ENCODE measurements at places on chromosomes 1 and 21. TPM values are rescaled to one million over a fixed set of nuclear protein-coding genes. Genes with fewer than 3 reads are reported as not detected.

GRCh38 chr1:15584489-15585363 lies at the start of gene AGMAT:
Gene AGMAT (minus strand): TSS chr1:15585051. CDS start chr1:15584967, 84 bp downstream.
- H3K4me3 ChIP-seq, result peak within 1 kb of the TSS; percentile 65
- H3K27ac ChIP-seq, result no peak within 1 kb of the TSS
- peak; percentile 52 for DNase-seq
- no peaks in the 10 kb centered on the region for H3K4me1 ChIP-seq
- H3K36me3 ChIP-seq, result no peaks in the 10 kb centered on the region

- DNase-seq, result no peak
- H3K27ac ChIP-seq, result no peak overlapping the region
- H3K36me3 ChIP-seq, result no peaks in the 10 kb centered on the region
Measured at GRCh38 chr1:90721210-90722194, 4.4 kb upstream of the BARHL2 start.

DNA sequence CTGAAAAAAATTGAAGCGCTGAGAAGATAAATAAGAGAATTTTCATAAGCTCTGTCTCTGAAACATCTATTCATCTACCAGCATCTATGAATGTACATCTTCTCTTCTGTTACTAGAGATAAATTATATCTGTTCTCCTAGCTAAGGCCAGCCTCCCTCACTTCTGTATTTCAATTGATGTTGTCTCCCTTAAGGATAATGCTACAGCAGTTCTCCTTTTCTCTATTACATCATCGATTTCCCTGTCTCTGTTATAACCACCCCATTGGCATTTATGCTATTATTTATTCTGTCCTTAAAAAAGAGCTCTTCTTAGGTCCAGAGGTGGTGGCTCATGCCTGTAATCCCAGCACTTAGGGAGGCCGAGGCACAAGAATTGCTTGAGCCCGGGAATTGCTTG lies 42.9 kb upstream of the TMCO2 start:
- H3K4me3 ChIP-seq, result no peak overlapping the region
- no peak for DNase-seq
- H3K4me1 ChIP-seq, result peaks cover 3% of the 10 kb centered on the region
- H3K27me3 ChIP-seq, result no peaks in the 10 kb centered on the region

DNA sequence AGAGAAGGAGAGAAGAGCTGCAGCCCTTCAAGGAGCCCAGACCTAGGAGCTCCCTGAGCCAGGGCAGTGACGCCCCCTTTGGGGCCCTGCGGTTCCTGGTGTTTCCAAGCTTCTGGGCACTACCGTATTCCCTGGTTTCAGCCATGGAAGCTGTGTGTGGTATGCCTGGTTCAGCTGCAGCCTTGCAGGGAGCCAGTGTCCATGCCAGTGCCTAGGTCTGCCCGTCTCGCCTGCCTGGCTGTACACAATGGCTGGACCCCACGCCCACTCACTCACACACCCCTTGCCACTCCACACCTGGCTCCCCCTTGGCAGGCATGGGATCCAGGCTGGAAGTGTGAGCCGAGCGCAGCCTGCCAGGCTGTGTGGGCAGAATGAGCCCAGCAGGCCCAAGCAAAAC lies 87.7 kb downstream of the ADARB1 start:
- no peak overlapping the region for H3K4me3 ChIP-seq
- H3K36me3 ChIP-seq, result no peaks in the 10 kb centered on the region
- H3K27ac ChIP-seq, result no peak overlapping the region
- H3K27me3 ChIP-seq, result no peaks in the 10 kb centered on the region
- DNase-seq, result no peak

- H3K36me3 ChIP-seq, result peaks cover 49% of the 10 kb centered on the region
- H3K4me3 ChIP-seq, result peak overlapping the region; percentile 95
- H3K27ac ChIP-seq, result peak overlapping the region; percentile 100
- peaks cover 35% of the 10 kb centered on the region for H3K4me1 ChIP-seq
- no peaks in the 10 kb centered on the region for H3K27me3 ChIP-seq
Measured at GRCh38 chr1:150577557-150578271, 1.7 kb downstream of the MCL1 start.

GRCh38 chr1:227451954-227452353 lies 111.4 kb upstream of the ZNF678 start:
- H3K4me1 ChIP-seq, result no peaks in the 10 kb centered on the region
- H3K27me3 ChIP-seq, result peaks cover 34% of the 10 kb centered on the region
- H3K4me3 ChIP-seq, result no peak overlapping the region
- DNase-seq, result no peak
- no peaks in the 10 kb centered on the region for H3K36me3 ChIP-seq

DNA sequence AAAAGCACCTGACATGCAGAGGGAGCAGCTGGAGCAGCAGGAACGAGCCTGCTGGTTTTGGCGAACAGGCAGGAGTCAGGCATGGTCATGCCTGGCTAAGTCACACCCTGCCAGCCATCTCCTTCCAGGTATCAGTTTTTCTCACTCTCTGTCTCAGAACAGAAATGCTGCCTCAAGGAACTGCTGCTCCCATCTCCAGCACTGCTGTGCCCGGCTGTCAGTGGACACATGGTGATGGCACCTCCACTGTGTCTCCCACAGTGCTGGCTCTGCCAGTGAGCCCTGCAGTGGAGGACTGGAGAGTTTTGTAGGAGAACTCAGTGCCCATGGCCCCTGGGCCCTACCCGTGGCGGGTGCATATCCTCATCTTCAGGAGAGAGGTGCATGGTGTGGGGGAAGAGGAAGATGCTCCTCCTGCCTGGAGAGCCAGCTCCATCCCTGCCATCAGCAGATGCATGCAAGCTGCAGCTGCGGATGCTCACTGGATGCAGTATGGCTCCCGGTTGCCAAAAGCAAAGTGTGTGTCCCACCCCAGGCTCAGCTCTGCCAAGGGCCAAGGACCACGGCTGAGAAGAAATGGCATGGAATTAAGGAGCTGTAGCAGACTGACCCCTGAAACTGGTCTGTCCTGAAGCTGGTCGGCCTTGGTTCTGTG lies 114.7 kb downstream of the GRIK3 start:
- H3K4me3 ChIP-seq, result no peak overlapping the region
- no peak for DNase-seq
- no peaks in the 10 kb centered on the region for H3K4me1 ChIP-seq
- peaks cover 3% of the 10 kb centered on the region for H3K27me3 ChIP-seq

GRCh38 chr1:205979301-205979700 lies 23.9 kb downstream of the RAB7B start:
- DNase-seq, result no peak
- no peak overlapping the region for H3K4me3 ChIP-seq
- H3K4me1 ChIP-seq, result peaks cover 12% of the 10 kb centered on the region
- peaks cover 3% of the 10 kb centered on the region for H3K27me3 ChIP-seq

DNA sequence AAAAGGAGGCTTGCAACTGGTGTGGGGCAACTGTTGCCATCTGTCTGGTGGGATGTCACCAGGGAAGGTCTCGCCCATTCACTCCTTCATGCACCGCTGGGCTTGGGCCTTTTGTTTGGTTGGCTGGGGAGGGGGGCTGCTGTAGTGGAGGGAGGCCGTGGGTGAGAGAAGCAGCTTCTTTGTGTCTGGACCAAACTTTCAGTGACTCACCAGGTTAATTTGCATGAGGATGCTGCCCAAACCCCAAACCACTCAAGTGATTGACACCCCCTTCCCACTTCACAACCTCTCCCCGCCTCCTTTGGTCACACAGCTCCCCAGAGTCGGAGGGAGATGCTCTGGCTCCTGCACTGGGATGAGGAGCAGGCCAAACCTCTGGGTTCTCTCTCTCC lies 19.7 kb downstream of the BTG2 start:
- no peaks in the 10 kb centered on the region for H3K27me3 ChIP-seq
- peak overlapping the region; percentile 88 for H3K27ac ChIP-seq
- no peak for DNase-seq
- no peaks in the 10 kb centered on the region for H3K36me3 ChIP-seq
- peaks cover 70% of the 10 kb centered on the region for H3K4me1 ChIP-seq
- H3K4me3 ChIP-seq, result no peak overlapping the region

- no peaks in the 10 kb centered on the region for H3K27me3 ChIP-seq
- H3K4me3 ChIP-seq, result no peak overlapping the region
- H3K27ac ChIP-seq, result peak overlapping the region; percentile 53
- H3K4me1 ChIP-seq, result peaks cover 20% of the 10 kb centered on the region
- DNase-seq, result no peak
- H3K36me3 ChIP-seq, result peaks cover 27% of the 10 kb centered on the region
Measured at GRCh38 chr21:14995695-14996490, 68.9 kb downstream of the NRIP1 start.

The GIPC2 gene
- 3.0 TPM for total RNA-seq

The KRTAP12-2 gene
- total RNA-seq, result not detected

The CCDC17 gene
- total RNA-seq, result 5.8 TPM

The NRAS gene
- 58.9 TPM for total RNA-seq

The OR2AK2 gene
- total RNA-seq, result not detected

The UQCRHL gene
- 3.5 TPM for total RNA-seq

The CELA2B gene
- not detected for total RNA-seq

Data from progenitor cell of endocrine pancreas (in vitro differentiated cells).